CD8-positive, alpha-beta memory T cell (primary cell): ENCODE measurements at places on chromosomes 4 and X. TPM values are rescaled to one million over a fixed set of nuclear protein-coding genes. Genes with fewer than 3 reads are reported as not detected.

FSTL5 gene
- total RNA-seq = not detected

- H3K27ac ChIP-seq = no peak overlapping the region
- no peaks in the 10 kb centered on the region for H3K36me3 ChIP-seq
- H3K4me3 ChIP-seq = no peak overlapping the region
Measured at GRCh38 chr4:80382090-80382832, 46.7 kb downstream of the CFAP299 start.

- DNase-seq = no peak
- no peak overlapping the region for H3K4me3 ChIP-seq
- H3K27ac ChIP-seq = no peak overlapping the region
- no peaks in the 10 kb centered on the region for H3K27me3 ChIP-seq
Measured at GRCh38 chr4:84644087-84644486, 61.2 kb downstream of the CDS1 start.

- H3K36me3 ChIP-seq = no peaks in the 10 kb centered on the region
- no peaks in the 10 kb centered on the region for H3K27me3 ChIP-seq
- H3K4me1 ChIP-seq = no peaks in the 10 kb centered on the region
- no peak overlapping the region for H3K4me3 ChIP-seq
Measured at GRCh38 chrX:125340490-125340889, 20.8 kb downstream of the TEX13C start.

GRCh38 chr4:19577097-19577496 lies 674.6 kb upstream of the SLIT2 start:
- H3K4me1 ChIP-seq = no peaks in the 10 kb centered on the region
- no peaks in the 10 kb centered on the region for H3K36me3 ChIP-seq
- no peak for DNase-seq
